Left colon (tissue), 2 donors: ENCODE measurements at places on chromosomes 1 and 21. TPM values are rescaled to one million over a fixed set of nuclear protein-coding genes. Genes with fewer than 3 reads are reported as not detected.

TNFAIP8L2 gene
- 0.40 TPM for total RNA-seq

PCSK9 gene
- total RNA-seq: 12.6 TPM

DNA sequence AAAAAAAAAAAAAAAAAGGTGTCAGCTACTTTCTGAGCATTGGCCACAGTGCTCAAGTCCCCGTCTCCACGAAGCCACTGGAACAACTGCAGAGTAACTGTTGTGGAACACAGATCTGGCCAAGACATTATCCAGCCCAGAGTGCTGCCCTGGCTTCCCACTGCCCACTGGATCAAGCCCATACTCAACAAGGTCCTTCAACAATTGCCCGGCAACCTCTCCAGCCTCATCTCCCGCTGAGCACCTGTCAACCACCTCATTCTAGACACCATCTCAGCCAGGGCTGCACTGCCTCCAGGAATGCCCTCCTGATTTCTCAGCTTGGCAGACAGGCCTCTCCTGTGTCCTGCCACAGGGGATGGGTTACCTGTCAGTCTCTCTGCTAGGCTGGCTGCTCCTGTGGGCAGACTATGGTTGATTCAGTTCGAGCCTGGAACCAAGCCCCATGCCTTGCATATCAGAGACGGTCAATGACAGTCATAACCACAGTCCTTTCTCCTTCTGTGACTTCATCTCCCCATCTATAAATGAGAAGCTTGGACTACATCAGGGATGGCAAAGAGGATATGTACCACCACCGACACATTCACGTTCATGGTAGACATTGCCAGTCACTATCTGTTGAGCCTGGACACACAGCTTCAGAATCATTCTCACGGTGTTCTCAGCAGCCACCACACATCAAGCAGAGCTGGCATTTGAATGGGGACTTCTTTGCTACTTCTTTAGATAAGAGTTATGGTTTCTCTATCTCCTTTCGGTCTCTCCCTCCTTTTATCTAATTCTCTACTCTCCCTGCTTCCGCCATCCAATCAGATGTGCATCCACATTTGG, 76.9 kb downstream of the MRPL37 start:
- no peak for DNase-seq

GRCh38 chr1:84834419-84835064, 58.5 kb downstream of the LPAR3 start:
- DNase-seq: no peak

OLFML2B gene
- total RNA-seq: 1.1 TPM

CD101 gene
- 3.7 TPM for total RNA-seq

PRAMEF18 gene
- total RNA-seq: not detected

GRCh38 chr1:118984086-118984721, 3.9 kb downstream of the TBX15 start:
- DNase-seq: peak; percentile 34

DNA sequence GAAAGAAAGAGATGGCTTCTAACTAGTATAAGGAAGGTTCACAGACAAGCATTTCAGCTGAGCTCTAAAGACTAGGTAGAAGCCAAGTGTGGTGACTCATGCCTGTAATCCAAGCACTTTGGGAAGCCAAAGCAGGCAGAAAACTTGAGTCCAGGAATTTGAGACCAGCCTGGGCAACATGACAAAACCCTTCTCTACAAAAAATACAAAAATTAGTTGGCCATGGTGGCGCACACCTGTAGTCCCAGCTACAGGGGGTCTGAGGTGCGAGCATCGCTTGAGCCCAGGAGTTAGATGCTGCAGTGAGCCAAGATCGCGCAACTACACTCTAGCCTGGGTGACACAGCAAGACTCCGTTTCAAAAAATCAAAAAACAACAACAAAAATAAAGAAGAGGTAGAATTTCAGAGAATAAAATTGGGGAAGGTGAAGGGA, 27.8 kb downstream of the FBXO42 start:
- no peak for DNase-seq

DNA sequence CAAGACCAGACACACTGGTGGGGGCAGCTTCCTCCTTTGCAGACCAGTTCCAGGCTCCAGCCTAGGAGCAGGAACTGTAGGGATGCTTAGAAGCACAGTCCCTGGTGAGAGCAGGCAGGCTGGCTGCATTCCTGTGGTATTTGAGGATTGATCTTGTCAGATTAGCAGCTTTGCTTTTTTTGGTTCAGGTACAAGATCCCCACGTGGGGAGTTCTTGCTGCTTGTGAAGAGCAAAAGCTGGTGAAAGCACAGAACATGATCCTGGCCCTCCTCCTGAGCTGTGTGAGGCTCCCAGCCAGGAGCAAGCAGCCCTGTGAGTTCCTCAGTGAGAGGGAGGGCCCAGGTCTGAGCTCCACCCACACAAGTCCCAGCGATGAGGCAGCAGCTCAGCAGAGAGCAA, 75.3 kb upstream of the ARTN start:
- no peak for DNase-seq

DNA sequence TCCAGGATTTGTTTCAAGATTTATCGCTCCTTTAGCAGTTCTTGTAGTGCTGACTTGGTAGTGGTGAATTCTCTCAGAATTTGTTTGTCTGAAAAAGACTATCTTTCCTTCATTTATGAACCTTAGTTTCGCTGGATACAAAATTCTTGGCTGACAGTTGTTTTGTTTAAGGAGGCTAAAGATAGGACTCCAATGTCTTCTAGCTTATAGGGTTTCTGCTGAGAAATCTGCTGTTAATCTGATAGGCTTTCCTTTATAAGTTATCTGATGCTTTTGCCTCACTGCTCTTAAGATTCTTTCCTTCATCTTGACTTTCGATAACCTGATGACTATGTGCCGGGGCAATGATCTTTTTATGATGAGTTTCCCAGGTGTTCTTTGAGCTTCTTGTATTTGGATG, 28.9 kb downstream of the RPAP2 start:
- no peak for DNase-seq

DNA sequence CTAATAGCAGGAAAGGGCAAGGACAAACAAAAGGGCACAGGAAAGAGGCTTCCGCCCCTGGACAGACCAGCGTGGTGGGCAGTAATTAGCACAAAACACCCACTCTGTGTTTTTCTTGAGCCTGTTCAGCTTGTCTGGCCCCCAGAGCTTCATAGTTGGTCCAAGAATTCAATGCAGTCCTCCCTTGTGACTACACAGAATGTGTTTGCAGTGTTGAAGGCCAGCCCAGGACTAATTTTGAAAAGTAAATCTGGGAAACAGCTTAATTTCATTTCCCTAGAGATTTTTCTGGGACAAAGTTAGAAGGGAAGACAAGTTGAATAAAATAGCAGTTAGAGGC, 49.2 kb upstream of the LMO4 start:
- DNase-seq: no peak

DNA sequence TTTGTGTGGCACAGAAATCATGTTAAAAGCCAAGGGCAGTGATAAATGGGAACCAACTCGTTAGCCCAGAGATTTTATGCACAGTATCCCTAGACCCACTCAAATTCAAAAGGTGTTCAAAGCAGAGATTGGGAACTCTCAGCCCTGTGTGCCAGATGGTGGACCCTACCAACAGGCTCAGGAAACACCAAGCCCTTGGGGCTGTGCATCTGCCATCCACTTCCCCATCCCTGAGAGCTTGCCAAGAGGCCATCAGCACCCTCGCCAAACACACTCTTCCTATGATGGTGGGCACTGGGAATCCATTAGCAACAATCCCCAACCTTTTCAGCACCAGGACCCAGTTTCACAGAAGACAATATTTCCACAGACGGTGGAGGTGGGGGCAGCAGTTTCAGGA, 194.2 kb upstream of the NFIA start:
- DNase-seq: no peak

DNA sequence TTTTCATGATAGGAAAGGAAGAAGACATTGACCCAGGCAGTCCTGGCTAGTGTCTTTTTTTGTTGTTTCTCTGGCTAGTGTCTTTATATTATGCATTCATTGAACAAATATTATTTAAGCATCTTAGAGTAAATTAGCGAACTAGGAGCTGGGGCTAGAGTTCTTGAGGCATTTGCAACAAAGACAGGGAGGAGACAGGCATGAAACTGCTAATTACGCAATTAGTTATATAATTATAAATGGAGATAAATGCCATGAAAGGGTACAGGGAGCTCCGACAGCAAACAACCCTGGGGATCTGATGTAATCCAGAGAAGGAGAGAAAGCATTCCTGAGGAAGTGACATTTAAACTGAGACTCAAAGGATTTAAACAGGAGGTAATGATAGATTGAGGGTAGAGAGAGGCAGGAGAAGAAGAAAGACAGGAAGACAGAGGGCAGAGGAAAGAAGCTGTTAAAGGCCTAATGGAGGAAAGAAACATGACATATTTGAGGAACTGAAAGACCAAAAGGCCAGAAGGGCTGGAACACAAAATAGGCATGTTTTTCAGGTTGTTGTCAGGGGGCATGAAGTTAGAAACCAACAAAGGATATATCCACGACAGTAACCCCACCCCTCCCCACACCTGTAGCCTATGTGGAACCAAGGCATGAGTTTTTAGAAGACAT, 99.5 kb upstream of the GJB5 start:
- DNase-seq: no peak

LYPD8 gene
- total RNA-seq: 407 TPM

DNA sequence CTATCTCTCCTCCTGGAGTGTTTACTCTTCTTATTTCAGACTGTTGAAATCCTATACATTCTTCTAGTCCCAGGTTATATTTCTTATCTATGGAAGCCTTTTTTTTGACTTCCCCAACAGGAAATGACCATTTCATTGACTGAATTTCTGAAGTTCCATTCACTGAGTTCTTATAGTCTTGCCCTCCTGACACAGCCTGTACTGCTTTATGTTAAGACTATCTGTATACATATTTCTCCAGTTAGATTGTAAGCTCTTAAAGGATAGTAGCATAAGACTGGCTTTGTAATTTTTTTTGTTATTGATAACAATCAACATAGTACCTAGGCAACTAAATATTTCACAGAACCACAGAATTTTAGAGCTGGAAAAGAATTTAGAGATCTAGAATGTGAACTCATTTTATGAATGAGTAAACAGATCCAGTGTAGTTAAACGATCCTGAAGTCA, 14.9 kb upstream of the MACF1 start:
- no peak for DNase-seq

AGBL4 gene
- total RNA-seq: not detected

GUCA2A gene
- total RNA-seq: 2,096 TPM

COL11A1 gene
- total RNA-seq: 0.34 TPM

DNA sequence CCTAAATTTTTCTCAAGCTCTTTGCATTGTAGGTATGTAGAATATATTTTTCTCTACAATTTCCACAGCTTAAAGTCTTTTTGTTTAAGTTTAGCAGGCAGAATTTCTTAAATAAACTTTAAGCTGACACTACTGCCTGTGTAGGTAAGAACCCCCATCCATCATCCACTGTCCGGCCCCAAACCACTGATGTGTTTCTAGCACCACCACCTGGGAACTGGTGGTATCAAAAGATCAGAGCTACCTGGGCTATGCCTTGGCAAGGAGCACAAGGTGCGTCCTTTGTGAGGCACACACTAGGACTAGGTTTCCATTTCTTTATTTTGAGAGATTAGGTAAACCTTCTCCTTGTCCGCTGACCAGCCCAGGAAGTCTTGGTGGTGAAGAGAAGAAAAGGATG, 10.5 kb upstream of the LELP1 start:
- no peak for DNase-seq

GRCh38 chr1:2256435-2257244, 28.5 kb downstream of the SKI start:
- no peak for DNase-seq

DNA sequence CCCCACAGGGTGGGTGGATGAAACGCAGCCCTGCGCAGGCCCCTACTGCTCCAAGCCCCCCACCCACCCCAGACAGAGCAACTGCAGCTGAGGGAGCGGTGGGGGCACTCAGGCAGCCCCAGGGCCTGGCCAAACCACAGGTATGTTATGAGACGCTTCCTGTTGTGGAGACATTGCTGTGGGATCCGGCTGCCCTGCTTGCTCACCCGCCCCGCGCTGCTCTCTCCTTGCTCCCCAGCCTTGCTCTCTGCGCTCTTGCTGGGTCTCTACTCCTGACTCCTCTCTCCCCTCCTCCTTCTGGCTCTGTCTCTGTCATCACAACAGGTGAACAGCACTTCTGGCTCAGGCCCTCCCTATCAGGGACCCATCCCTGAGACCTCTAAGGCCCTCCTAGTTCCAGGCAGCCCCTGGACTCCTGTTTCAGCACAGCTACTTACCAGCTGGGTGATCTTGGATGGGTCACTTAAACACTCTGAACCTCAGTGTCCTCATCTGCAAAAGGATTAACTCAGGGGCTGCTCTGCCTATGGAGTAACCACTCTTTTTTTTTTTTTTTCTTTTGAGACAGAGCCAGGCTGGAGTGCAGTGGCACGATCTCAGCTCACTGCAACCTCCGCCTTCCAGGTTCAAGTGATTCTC, 15.9 kb downstream of the COL8A2 start:
- DNase-seq: no peak

ST6GALNAC3 gene
- total RNA-seq: 13.3 TPM

- DNase-seq: no peak
These were observed 183.4 kb upstream of the GALNT2 start for GRCh38 chr1:229883504-229884200.

GPR89B gene
- total RNA-seq: 10.6 TPM

DNA sequence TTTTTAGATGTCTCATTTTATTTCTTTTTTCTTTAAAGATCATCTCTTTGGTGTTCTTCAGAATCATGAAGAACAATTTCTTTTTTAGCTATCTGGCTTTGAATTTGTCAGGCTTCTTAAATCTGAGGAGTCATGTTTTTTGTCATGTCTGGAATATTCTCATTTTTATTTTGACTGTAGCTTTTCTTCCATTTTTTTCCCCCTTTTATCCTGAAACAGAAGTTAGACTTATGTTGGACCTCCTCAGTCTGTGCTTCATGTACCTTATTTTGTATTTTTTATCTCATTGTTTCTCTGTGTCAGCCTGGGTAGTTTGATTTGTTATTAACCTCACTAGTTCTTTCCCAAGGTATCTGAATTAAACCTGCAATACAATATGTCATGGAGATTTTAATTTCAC, 319.2 kb upstream of the ADGRL4 start:
- no peak for DNase-seq

PTPN7 gene
- 4.7 TPM for total RNA-seq

TNFSF4 gene
- total RNA-seq: 1.5 TPM

DNA sequence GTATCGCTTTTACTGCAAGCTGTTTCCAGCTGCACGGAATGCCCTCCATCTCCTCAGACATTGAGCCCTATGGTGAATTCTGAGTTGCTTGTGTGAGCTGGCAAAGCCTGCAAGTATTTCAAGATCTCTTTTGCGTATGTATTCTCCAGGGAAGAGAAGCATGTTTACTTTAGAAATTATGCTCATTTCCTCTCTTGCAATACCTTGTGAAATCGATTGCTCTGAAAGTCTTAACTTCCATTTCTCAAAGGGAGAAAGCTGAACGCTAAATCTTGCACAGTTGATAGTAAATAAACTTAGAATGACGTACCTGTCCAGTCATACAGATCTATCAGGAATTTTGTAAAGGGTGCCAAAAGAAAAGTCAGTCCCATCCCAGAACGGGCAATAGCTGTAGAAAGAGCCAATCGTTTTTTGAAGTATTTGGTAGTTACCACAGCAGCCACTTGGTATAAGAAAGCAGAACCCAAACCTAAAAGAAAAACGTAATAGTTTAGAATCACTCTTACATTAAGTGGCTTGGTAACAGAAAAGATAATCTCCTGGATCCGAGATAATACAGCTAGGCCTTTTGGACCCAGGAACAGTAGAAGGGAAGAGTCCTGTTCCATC, 10.0 kb downstream of the SLC16A4 start:
- DNase-seq: no peak

RNF186 gene
- 53.7 TPM for total RNA-seq
